ENCODE measurements at places on chromosomes 12 and 14.

- DNase-seq, result no peak
Observed at GRCh38 chr14:37620856-37621255, 25.4 kb downstream of the TTC6 start.

DNA sequence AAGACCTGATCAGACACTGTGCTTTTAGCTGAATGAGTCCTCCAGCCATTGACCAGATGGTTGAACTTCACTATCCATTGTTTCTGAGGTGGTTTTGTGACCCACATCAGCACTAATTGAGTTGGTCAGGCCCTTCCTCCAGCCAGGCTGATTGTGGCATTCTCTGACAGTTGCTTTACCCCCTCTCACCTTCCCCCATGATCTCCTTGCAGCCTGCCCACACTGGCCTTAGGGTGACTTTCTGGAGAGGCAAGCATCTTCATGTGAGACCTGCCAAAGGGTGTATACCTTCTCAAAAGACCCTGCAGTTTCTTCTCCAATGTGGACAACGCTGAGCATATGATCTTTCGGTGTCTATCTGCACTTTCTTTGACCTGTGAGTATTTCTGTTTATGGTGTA lies 83.9 kb downstream of the GPATCH2L start:
- DNase-seq, result no peak

DNA sequence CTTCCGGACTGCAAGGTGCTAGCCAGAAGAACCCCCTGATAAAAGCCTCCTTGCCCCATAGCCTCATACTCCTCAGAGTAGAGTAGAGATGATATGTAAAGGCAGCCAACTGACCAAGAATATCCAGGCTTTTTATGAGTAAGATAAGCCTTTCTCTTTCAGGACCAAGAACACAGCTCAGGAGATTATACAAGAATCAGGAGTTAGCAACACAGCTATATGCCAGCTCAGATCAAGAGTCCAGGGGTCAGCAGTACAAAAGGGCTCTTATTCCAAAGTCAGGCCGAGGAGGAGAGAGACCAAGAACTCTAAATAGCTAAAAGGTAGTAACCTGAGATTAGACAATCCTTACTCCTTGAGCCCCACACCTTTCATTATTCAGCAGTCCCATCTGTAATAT lies 135.3 kb downstream of the BTG1 start:
- DNase-seq, result no peak

DNA sequence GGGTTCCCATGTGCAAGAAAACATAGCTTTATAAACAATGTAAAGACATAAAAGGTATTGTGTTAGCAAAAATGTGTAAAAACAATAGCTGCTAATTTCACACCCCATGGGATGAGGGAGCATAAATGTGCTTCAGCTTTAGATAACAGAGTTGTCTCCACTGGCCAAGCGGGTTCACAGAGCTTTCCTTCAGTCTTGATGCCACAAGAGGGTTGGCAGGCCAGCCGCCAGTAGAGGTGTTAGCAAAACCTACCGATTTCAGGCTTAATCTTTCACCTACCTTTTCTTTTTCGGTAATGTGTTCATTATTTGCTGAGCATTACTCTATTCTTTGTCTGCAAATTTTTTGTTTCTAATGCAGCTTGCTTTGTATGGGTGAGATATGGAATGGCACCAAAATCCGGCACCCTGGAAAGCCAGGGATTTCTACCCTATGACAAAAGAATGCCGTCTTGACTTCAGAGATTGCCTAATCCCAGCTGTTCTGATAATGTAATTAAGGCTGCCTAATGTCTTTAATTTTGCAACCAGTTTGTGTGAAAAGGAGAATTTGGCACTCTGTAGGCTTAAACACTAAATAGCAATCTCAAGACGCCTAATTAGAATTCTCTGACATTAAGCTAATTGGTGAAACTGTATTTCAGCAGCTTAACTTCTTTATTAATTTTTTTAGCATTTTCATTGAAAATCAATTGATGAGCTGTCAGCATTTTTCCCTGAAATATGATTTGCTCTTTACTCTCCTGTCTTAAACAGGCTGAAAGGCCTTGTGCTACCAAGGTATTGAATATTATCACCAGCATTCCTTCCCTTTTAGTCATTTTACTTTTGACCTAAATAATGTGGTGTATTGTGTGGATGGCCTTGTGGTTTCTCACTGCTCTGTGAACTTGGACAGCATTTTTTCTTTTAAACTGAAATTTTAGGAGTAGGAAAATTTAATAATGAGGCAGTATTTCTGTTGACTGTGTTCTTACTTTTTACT lies 60.7 kb downstream of the POLR3B start:
- DNase-seq, result no peak
